ENCODE measurements at places on chromosomes 12 and 14.

- no peak for DNase-seq
These were observed 40.0 kb upstream of the KTN1 start for GRCh38 chr14:55539975-55540374.

DNA sequence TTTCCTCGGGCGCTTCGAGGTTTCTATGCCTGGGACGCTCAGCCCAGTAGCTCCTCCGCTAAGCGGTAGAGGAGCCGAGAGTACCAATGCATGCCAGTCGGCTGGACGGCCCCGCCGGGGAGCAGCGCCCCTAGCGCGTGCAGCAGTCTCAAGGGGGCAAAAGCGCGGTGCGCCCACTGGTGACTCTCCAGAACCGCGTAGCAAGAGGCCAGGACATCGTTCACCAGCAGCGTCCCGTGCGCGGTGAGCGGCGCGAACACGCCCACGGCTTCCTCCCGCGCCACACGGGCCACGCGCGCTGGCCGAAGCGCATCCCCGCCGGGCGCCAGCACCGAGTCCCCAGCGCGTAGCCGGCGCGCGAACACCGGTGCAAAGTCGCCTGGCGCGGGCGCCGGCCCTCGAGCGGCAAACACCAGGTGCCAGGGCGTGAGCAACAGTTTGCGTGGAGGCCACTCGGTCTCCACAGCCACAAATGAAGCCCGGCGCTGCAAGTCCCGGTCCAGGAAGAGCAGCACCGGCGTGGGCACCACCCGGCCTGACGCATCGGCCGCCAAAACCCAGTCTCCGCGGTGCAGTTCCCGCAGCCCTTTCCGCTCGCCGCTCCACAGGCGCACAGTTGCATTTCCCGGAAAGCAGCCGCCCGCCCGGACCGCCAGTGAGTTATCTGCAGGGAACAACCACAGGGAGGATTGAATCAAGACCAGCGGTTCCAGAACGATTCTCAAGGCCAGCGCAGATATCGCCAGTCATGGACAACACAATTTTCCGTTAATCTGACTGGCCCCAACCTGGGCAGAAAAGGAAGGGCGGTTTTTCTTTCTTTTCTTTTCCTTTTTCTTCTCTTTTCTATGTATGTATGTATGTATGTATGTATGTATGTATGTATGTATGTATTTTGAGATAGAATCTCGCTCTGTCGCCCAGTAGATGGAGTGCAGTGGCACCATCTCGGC is 4.5 kb downstream of the DHH start:
- no peak for DNase-seq

DNA sequence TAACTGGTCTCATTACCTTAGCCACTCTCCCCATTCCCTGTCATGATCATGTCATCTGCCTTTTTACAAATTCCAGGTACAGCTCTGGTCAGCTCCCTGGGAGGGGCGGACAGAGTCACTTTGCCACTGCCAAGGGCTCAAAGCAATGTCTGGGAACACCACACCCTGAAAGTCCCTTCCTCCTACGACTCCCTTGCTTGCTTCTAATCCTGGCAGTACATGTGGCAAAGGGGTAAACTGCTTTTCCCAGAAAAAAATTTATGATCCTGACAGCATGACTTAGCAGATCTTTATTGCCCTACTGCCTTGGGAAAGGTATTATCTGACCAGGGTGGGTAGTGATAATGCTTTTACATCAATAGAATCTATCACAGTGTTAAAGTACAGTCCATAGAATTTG is 376.0 kb upstream of the PDE3A start:
- no peak for DNase-seq

GRCh38 chr14:23569443-23570151 is 2.0 kb upstream of the AP1G2 start:
- no peak for DNase-seq

DNA sequence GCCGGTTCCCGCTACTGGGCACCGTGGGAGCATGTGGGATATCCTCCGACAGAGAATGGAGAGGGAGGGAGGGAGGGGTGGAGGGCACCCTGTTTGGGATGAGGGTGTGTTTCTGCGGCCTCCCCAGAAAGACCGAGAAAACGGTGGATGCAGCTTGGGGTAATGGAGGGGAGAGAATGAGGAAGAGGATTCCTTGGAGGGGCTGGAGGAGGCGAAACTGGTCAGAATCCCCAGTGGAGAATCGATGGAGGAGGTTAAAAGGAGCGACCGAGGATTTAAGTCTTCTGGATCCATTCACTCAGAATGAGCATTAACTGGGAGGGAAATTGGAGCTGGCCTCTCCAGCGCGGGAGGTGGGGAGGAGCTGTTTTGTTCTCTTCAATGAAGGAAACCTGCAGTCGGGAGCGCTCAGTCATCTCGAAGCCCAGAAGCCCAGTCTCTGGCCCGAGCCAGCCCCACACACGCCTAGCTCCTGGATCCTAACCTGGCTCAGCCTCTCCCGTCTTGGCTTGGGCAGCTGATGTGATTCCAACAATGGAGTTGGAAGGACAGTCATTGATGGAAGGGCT is 581 bp downstream of the ARG2 start:
- no peak for DNase-seq

DNA sequence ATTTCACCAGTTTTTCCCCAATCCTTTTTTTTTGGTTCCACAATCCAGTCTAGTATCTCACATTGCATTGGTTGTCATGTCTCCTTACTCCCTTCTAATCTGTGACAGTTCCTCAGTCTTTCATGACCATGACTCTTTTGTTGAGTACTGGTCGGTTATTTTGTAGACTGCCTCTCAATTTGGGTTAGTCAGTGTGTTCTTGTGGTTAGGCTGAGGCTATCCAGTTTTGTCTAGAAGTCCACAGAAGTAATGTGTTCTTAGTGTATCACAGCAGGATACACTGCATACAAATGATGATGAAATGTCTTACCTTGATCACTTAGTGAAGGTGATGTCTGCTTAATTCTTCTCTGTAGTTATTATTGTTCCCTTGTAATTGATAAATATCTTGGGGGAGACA is 24.8 kb downstream of the PELI2 start:
- DNase-seq = no peak

GRCh38 chr12:115437061-115437567 is 753.1 kb upstream of the TBX3 start:
- no peak for DNase-seq

GRCh38 chr14:90677484-90678050 is 138.7 kb downstream of the TTC7B start:
- DNase-seq = no peak

GRCh38 chr12:121712461-121713256 is at the start of gene TMEM120B:
Gene TMEM120B (plus strand): TSS chr12:121712752. CDS start chr12:121712896, 144 bp downstream.
- peak; percentile 63 for DNase-seq

GRCh38 chr14:72615451-72616121 is 278.3 kb downstream of the DPF3 start:
- no peak for DNase-seq

DNA sequence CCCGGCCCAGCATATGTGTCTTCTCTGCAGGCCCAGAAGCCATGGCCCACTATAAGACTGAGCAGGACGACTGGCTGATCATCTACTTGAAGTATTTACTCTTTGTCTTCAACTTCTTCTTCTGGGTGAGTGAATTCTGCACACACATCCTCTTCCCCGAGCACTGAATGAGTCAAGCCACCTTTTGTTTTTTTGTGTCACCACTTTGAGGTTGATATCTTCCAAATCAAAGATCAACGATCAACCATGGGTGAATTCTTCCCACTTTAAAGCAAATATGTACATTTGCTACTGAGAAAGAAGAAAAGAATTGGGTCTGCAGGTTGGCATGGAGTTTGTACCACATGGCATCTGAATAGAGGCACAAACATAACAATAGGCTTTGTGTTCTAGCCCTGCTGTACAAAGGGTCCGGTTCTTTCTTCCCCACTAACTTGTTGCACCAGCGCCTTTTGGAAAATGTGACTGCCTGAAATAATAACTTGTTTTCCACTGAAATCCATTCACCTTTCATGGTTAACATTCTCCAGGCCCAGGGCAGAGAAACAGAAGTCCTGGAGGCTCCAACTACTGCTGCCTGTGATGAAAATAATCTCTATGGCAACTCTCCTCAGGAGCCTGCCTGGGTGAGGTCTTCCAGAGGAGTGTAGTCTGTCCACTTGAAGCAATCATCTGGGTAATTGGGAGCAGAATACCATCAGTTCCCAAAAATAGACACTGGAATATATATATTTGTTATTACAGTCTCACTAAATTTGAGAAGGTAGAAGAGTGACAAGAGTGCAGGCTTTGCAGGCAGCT is 27.6 kb downstream of the TSPAN11 start:
- DNase-seq = no peak

GRCh38 chr12:41465526-41465925 is 277.4 kb downstream of the PDZRN4 start:
- no peak for DNase-seq

DNA sequence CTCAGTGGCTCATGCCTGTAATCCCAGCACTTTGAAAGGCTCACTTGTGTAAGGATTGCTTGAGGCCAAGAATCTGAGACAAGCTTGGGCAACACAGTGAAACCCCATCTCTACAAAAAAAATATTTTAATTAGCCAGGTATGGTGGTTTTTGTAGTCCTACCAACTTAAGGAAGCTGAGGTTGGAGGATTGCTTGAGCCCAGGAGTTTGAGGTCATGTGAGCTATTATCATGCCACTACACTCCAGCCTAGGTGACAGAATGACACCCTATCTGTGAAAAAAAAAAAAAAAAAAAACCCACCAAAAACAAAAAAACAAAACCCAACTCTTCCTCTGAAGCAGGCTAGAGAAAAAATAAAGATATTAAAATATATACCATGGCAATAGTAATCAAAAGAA is 41.2 kb downstream of the TMEM116 start:
- no peak for DNase-seq

GRCh38 chr12:129871991-129872972 is 31.5 kb downstream of the TMEM132D start:
- DNase-seq = no peak

DNA sequence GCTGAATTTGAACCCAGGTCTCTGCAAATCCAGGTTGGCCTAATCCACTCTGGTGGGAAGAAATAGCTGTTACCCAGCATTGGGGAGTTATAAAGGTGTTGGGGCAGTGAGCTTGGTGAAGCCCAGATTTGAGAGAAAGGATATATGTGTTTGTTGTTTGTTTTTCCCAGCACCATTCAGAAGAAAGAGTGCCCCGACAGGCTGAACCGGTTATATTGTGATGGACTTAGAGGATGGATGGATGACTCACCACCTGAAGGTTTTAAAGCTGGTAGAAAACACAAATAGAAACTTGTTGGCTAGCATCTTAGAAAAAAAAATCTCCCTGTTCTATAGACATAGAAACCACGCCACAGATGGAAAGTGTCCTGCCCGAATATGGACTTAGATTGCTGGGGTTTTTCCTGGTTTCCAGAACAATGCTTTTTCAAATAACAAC is 404.6 kb downstream of the MED13L start:
- no peak for DNase-seq

DNA sequence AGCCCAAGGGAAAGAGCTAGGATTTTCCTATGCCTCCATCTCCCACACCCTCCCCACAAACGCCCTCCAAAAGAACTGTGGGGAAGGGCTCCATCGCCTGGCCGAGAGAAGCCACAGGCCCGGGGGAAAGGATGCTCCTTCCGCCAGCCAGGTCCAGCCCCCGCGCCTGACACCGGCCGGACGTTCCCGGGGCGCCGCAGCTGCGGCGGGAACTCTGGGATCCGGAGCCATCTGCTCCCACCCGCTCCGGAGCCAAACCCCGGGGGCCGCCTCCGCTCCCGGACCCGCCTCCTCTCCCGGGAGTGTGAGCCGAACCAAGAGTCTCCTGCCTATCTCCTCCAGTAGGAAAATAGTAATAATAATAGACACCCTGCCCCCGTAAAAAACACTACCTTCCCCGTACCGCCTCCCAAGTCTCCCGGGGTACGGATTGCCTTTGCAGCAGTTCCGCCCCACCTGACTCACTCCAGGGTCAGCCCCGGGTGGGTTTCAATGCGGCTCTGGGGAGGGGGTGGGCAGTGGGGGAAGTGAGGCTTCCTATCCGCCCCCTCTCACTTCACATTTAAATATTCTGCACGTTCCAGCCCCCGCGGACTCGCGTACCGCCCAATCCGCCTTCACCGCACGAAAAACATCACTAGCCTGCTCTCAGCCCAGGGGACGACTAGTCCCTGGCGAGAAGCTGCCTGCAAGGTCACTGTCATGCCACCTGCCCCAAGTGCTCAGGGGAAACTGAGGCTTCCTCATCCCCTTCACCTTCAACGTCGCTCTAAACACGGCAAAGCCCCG is 2.4 kb downstream of the AGAP2 start:
- no peak for DNase-seq

DNA sequence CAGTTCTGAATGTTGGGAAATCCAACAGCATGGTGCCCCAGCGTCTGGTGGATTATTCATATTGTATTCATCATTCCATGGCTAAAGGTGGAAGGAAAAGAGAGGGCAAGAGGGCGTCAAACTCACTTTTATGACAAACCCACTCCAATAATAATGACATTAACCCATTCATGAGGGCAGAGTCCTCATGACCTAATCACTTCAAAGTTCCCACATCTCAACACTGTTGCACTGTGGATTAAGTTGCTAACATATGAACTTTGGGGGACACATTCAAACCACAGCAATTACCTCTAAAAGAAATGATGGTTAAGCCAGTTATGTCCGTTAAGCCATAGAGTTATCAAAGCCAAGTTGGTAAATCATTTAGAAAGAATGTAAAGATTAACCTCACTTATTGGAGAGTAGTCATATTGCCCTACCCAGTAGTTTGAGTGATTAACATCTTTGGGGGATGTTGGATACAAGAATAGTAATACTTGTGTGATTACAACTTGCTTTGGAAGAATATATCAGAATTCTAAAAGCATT is 212.4 kb upstream of the FLRT2 start:
- DNase-seq = no peak

- no peak for DNase-seq
These were observed 45.0 kb upstream of the STRN3 start for GRCh38 chr14:31071151-31071550.

- no peak for DNase-seq
These were observed 431.7 kb downstream of the NPAS3 start for GRCh38 chr14:33370426-33370825.

DNA sequence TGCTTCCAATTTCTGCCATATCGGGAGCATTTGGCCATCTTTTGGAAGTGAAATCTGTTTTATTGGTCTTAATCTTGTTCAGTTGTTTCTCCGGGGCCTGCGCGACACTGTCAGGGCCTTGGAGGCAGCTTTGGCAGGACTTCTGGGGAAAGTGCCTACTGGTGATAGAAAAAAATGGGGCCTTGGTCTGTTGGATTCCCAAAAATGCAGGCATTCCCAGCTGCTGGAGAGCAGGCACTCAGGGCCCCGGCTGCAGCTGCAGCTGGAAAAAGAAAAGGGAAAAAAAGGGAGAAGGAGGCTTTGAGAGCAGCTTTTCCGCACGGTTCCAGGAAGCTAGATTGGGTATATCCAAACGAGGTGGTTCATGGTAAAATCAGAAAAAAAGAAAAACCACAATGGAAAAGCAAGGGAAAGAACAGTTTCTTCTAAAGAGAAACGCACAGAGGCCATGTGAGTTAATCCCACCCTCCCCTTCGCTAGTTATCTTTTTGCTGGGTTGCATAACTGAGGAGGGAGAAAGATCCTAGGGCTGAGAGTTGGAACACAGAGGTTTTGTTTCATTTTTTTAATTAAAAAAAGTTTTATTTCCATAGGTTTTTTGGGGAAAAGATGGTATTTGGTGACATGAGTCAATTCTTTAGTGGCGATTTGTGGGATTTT is 134.7 kb upstream of the RFLNA start:
- no peak for DNase-seq

All from stimulated activated CD8-positive, alpha-beta memory T cell treated with anti-CD3 and anti-CD28 coated beads, Interleukin-4, amount 100 ng/mL, for 1 hour (primary cell).